ENCODE measurements at places on chromosomes 5 and 9.

- no peak for DNase-seq
Measured at GRCh38 chr9:114899995-114900394, 30.4 kb downstream of the TNFSF8 start.

- DNase-seq = no peak
Measured at GRCh38 chr9:130112538-130113151, 58.9 kb downstream of the GPR107 start.

GRCh38 chr5:21049901-21050300, 1061.9 kb upstream of the CDH18 start:
- DNase-seq = no peak

GRCh38 chr9:137660144-137660543, 41.3 kb downstream of the EHMT1 start:
- peak; percentile 70 for DNase-seq

- no peak for DNase-seq
Measured at GRCh38 chr9:81132318-81132717, 557.0 kb downstream of the TLE1 start.

GRCh38 chr9:70832492-70832891, 288.9 kb downstream of the TRPM3 start:
- no peak for DNase-seq

Data from suppressor macrophage treated with lipopolysaccharide for 1 hour (primary cell).